ENCODE measurements at places on chromosomes 4 and X.

DNA sequence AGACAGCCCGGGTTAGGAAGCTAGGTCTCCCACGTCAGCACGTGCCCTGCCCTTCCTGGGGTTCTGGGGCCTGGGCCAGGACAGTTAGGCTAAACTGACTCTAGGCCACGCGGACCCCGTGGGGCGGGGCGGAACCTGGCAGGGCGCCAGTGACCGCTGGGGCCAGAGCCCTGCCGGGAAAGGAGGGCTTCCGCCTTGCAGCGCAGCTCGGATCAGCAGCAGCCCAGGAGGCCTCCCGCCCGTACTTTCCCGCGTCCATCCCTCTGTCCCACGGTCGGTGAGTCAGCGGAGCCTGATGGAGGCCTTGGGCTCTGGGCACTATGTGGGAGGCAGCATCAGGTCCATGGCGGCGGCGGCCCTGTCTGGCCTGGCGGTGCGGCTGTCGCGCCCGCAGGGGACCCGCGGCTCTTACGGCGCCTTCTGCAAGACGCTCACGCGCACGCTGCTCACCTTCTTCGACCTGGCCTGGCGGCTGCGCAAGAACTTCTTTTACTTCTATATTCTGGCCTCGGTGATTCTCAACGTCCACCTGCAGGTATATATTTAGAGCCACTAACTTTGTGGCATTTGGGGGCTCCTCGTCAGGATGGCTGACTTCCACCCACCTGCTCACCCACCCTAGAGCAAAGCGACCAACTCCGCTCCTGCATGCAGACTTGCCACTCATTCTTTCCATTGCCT lies at the start of gene SMIM10:
SMIM10 (plus strand) TSS at position 191 of the 681 bp plus-strand sequence; CDS start at position 296, 105 bp downstream.
- DNase-seq, result peak; percentile 7

GRCh38 chrX:48793935-48794334 lies 7.5 kb downstream of the GATA1 start:
- no peak for DNase-seq

DNA sequence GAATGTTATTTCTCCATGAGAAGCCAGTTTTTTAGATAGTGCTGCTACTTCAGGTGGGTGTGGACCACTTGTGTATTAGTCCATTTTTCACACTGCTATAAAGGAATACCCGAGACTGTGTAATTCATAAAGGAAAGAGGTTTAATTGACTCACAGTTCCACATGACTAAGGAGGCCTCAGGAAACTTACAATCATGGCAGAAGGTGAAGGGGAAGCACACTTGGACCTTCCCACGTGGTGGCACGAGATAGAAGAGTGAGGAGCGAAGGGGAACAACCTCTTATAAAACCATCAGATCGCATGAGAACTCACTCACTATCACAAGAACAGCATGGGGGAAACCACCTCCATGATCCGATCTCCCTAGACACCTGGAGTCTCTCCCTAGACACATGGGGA lies 3.4 kb upstream of the PPID start:
- DNase-seq, result no peak

DNA sequence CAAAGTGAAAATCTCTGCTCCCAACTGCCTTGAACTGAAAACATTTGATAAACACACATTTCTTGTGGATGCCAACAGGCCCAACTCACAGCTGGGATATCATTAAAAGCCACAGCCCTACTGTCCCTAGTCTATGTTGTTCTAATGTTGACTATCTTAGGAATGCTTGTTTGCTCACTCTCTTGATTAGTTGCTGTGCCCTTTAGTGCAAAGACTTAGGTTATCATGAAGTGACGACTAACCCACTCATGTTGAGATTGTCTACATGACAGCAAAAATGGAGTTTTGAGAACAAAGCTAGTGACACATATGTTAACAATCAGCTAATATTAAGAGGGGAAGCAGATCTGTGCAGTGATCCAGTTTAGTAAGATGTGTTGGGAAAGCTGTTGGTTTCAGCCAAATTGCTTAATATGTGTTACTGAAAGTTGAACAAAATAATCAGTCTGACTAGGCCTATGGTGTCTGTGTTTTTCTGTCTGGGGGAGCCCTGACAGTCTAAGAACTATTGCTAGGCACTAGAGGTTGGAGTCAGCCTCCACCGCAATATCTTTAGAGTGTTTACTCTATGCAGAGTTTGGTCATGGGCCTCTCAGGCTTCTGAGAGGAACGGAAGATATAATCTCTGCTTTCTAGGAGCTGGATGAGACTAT lies 125.5 kb downstream of the ATG4A start:
- no peak for DNase-seq

DNA sequence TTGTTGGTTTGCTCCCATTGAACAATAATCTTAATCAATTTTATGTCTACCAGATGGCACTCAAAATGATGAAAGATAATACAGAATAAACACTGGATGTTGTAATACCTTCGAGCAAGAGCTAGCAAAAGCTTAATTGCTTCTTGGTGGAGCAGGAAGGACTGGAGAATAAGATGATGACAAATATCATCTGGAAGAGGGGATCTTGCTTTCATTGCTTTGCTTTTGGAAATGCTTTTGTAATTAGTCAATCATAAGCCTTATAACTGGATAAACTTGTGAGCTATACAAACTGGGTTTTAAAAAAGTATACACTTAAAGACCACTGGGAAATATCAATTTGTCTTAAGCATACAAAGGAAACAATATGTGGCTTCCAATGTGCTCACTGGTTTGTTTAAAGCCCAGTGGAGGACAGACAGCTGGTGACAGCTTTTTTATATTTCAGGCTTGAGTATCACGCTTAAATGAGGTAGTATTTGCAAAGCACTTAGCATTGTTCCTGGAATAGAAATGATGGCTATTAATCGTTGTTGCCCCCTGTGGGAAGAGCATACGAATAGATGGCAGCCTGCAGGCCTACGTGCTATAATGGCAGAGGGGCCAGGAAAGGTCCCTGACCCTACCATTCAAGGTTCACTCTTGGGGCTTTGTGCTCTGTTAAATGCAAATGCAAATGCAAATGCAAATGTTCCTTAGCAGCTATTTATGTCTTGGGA lies 61.2 kb downstream of the TMEM150C start:
- DNase-seq, result no peak

- DNase-seq, result no peak
These were observed 10.5 kb upstream of the PGM2 start for GRCh38 chr4:37816006-37816405.

DNA sequence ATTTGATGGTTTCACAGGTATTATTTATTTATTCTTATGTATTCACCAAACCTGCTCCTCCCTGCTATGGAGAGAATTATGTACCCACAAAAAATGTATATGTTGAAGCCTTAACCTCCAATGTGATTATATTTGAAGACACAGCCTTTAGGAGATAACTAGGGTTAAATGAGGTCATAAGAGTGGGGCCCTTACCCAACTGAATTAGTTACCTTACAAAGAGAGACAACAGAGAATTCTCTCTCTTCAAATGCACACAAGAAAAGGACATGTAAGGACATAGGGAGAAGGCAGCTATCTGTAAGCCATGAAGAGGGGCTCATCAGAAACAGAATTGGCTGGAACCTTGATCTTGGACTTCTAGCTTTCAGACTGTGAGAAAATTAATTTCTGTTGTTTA lies 44.0 kb downstream of the ZGRF1 start:
- DNase-seq, result no peak

DNA sequence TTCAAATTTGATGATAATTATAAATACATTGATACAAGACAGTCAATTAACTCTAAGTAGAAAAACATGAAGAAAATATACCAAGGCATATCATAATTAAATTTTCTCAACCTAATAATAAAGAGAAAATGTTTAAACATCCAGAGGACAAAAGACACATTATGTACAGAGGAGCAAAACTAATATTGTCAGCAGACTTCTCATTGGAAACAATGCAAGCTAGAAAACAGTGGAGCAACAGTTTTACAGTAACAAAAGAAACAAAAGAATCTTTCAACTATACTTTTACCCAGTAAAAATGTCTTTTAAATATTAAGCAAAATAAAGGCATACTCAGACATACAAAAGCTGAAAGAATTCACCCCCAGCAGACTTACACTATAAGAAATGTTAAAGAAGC lies 238.0 kb downstream of the TMA16 start:
- no peak for DNase-seq

GRCh38 chr4:1647432-1647831 lies 36.7 kb downstream of the FAM53A start:
- DNase-seq, result no peak

GRCh38 chr4:136637071-136637777 lies 895.1 kb downstream of the PCDH18 start:
- DNase-seq, result no peak

DNA sequence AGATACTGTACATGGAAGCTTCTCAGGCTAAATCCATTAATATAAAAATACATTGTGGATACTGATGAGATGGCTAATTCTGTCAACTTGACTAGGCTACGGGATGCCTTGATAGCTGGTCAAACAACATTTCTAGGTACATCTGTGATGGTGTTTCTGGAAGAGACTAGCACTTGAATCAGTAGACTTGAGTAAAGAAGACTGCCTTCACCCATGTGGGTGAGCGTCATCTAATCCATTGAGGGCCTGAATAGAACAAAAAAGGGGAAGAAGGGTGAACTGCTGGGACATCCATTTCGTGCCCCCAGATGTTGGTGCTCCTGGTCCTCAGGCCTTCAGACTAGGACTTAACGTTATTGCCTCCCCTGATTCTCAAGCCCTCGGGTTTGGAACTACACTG lies 3.7 kb upstream of the SRP72 start:
- no peak for DNase-seq

- no peak for DNase-seq
These were observed 1317.0 kb downstream of the STIM2 start for GRCh38 chr4:28177641-28178040.

DNA sequence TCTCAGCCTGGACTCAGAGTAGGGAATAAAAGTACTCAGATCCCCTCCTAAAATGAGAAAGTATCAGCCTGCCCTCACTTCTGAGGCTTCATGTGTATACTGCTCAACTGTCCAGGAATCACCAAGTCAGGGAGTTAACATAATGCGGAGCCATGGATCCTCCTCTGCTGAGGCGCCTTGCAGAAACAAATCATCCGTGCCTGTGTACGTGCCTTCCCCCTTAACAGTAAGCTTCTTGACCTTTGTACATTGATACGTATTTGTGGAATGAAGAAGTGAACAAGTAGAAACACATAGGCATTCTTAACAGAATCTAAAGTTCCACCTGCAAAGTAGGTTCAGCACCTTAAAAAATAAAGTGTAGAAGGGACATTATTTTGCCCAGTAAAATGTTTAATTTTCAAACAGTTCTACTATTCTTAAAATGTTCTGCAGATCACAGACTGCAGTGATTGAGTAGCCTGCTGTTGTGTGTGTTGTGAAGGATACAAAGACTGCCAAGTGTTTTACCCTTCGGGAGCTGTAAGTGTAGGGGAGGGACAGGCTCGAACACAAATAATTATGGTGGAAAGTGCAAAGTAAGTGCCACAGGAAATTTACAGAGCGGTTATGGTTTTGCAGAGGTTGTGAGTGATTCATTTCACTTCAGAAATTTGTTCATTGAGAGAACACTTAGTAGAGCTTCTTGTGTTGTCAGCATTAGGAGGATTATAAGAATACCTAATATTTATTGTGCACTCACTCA lies 61.9 kb downstream of the ARHGAP10 start:
- DNase-seq, result no peak

DNA sequence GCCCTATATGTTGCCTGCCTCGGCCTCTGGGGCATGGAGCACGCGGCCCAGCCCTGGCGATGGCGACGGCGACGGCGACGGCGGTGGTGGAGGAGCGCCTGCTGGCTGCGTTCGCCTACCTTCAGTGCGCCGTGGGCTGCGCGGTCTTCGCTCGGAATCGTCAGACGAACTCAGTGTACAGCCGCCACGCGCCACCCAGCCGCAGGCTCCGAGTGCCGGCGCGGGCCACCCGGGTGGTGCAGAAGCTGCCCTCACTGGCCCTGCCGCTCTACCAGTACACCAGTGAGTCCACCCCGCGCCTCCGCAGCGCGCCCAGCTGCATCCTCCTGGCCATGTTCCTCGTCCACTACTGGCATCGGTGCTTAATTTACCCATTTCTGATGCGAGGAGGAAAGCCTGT lies 83.7 kb upstream of the F9 start:
- DNase-seq, result no peak

DNA sequence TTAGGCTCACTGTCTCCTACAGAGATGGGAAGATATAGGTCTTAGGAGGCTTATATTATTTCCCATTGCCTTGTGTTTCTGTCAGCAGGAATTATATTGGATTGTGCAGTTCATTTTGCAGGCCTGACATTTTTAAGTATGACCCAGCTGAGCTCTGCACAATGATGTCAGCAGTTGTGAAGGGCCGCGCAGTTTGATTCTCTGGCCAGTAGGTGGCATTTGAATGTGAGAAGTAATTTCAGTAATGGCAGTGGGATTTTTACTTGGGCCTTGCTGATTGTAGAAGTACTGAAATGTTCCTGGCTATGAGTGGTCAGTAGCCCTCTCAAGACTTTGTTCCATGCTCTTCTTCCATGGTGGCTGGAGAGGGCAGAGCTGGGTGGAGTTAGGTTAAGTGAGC lies 247.2 kb upstream of the MTMR8 start:
- no peak for DNase-seq

DNA sequence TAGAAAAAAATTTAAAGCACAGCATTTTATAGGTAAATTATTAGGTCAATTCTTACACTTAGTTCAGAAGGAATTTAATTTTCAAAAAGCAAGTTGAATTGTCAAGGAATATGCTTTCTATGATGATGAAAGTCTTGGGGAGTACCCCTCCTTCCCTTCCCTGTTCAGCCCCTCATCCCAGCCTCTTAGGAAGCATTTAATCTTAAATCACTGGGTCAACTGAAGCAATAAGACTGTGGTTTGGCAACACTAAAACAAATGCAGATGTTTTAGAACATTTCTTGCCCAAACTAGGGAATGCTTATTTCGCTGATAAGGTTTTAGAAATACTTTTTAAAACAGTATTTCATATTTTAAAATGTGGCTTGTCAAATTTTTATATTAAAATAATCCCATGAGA lies 19.1 kb upstream of the ARSJ start:
- no peak for DNase-seq

DNA sequence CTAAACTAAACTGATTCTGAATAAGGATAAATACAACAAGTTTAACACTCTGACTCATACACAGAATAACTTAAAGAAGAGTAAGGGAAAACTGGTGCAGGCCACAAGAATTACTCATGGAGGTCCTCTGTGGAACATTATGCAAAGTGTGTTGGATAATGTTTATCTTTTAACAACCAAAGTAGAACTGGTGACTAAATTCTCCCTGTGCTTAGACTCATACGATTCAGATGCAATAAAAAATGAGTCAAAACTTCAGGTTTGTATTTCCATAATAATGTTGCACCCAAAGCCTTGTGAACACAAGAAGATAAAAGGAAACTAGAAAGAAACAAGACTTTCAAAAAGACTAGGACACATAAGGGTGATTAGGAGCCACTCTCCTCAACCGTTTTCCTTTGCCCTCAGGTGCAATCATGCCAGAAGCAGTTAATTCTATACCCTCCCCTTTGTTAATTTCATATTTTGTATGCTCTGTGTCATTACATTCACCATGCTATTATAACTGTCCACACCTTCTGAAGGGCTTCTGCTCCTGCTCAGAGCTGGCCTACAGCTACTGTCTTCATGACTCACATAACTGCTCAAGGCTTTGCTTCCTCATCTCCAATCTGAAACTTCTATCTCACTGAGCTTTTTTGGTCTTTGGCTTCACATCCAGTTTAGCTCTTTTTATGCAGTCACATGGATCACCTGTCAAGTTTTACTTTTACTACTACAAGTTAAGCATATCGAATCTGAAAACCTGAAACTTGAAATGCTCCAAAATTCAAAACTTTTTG lies 60.2 kb downstream of the KCNIP4 start:
- no peak for DNase-seq

GRCh38 chrX:150268839-150269355 lies 94.2 kb upstream of the MAMLD1 start:
- no peak for DNase-seq

GRCh38 chr4:2226261-2226660 lies 15.7 kb downstream of the HAUS3 start:
- no peak for DNase-seq
